ENCODE measurements at places on chromosomes 11 and 22. TPM values are rescaled to one million over a fixed set of nuclear protein-coding genes. Genes with fewer than 3 reads are reported as not detected.

The TPBGL gene
- total RNA-seq, result not detected

- no peak for DNase-seq
Measured at GRCh38 chr11:44760477-44760872, 33.7 kb downstream of the TSPAN18 start.

DNA sequence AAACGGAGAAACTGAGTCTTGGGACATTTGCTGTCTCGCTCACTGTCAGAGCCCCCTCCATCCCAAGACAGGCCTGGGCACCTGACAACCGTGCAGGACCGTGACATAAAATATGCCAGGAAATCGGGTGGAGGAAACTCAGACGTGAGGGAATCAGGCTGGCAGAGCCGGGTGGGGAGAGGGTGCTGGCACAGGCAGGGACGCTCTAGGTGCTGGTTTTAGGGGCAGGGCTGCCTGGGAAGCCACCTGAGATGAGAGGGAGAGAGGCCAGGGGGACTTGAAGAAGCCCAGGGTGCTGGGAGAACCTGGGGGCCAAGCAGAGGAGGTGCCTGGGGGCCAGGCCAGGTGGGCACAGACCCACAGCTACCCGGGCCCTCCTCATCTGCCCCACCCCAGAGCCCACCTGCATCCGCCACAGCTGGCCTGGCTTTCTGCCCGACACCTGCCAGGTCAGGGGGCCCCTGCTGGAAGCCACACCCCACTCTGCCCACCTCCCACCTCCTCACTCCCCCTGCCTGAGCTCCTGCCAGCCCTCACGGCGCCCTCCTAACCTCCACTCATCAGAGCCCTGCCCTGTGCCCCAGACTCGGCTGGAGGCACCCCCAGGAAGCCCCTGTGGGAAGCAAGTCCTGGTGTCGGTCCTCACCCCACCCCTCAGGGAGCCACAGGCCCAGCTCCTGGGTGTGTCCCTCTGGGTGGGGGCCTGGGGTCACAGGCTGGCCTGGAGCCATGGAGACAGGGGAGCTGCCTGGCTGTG, 27.3 kb upstream of the MUC5AC start:
- DNase-seq, result no peak

DNA sequence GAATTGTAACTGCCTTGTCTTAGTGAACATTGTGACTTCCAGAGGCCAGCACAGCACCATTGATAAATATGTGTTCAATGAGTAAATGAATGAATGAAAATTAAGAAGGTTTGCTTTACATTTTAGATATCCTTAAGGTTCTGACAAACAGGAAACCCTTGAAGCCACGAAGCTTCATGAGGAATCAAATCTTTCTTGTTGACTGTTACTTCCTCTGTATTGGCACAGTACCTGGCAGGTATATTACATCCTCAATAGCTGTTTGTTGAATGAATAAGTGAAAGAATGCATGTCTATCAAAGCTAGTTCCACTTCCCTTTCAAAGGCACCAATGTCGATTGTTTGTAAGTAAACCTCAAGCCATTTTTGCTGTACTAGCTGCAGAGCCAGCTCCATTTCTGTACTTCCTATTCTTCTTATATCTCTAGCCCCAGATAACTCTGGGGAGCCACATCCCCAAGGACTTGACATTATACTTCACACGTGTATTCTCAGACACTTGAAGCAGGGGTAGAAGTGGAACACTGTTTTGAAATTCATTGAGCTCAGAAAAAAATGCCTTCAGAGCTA, 140.3 kb upstream of the RAG2 start:
- DNase-seq, result no peak

DNA sequence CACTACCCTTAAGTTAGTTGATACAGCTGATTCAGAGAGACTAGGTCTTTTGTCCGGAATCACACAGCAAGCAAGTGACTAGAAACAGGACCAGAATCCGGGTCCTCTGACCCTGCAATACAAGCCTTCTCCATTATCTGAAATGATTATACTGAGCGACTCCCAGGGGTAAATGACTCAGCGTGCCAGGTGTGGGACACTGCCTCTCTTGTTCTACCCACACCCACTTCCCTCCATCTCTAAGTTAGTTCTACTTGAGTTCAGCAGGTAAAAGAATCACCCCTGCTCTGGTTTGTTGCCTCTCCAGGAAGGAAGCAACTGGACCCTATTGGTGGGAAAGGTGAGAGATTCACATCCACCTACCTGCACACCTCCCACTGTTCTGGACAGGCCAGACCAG, 156.9 kb downstream of the DBX1 start:
- no peak for DNase-seq

- no peak for DNase-seq
Measured at GRCh38 chr22:50687829-50688228, 15.2 kb downstream of the SHANK3 start.

DNA sequence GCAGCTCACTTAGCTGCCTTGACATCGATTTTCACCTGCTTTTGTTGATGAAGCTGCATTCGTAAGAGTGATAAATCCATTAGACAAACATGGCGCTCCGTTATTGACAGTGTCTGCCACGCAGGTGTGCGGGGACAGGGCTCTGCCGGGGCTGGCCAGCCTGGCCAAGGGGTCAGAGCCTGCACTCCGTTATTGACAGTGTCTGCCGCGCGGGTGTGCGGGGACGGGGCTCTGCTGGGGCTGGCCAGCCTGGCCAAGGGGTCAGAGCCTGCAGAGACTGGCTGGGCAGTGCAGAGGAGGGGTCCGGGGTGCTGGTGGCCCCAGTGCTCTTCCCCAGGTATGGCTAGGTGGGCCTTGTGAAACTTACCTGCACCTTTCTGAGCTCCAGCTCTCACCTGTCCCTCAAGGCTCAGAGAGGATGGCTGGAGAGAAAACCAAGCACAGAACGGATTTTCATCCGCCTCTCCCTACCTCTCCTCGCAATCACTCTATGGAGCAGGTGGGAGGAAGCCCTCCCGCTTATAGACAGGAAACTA, 101.6 kb upstream of the B3GAT1 start:
- DNase-seq, result no peak

Data from thoracic aorta (tissue), 2 donors.